Stomach (tissue), 19 donors: ENCODE measurements at places on chromosomes 11 and 22. TPM values are rescaled to one million over a fixed set of nuclear protein-coding genes. Genes with fewer than 3 reads are reported as not detected.

DNA sequence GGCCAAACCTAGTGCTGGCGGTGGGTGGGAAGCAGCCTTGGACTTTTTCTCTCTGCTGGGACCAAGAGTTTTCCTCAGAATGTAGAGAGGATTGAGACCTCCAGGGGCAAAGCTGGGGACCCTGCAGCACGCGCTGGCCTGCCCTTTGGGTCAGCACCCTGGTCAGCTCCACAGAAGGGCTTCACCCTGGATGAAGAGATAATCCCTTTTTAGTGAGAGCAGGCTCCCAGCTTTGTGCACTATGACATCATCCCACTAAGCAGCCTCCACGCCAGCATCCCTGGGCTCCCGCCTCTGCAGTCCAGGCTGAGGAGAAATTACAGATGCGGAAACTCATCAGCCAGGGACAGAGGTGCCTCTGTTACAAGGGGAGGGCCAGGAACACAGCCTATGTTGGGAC is 23.5 kb downstream of the DRICH1 start:
- no peaks in the 10 kb centered on the region for H3K27me3 ChIP-seq
- no peak overlapping the region for H3K27ac ChIP-seq
- peaks cover 17% of the 10 kb centered on the region for H3K36me3 ChIP-seq

DNA sequence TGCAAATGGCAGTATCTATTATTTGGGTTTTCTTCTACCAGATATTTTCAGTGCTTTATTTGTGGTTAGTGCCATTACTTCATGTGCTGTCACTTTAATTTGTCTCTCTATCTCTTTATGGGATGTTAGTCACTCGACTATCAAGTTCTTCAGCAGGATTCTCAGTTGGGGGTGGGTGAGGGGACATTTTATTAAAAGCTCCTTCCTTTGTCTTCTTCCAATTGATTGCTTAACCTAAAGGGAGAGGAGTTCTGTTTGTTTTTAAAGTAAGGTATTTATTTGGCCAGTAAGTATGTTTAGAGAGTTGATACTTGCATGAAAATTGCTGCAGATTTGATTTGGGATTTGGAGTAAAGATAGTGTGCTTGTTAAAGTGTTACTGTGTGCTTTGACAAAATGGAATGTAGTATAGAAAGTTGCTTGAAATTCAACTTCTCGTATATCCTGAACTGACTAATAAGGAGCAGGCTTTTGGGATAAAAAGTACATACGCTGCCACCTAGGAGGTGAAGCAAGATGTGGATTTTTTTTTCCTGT is 10.3 kb downstream of the YAP1 start:
- no peak overlapping the region for H3K4me3 ChIP-seq
- no peaks in the 10 kb centered on the region for H3K36me3 ChIP-seq
- no peak for DNase-seq
- peak overlapping the region; percentile 38 for H3K27ac ChIP-seq

DNA sequence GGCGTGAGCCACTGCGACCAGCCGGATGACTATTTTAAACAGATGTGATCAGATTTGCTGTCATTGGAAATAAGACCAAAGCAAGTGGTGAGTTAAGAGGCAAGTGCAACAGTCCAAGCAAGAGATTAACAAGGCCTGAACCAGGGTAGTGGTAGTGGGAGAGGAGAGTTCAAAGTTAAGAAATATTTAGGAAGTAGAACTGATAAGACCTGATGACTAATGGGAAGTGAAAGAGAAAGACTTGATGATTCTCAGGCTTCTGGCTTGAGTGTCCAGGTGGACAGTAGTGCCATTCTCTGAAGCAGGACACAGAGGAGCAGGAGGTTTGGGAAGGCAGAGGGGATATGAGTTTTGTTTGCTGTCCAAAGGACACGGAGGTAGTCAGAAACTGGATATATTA is 7.2 kb downstream of the NDUFC2 start:
- no peak for DNase-seq
- H3K4me3 ChIP-seq, result no peak overlapping the region
- no peaks in the 10 kb centered on the region for H3K27me3 ChIP-seq

DNA sequence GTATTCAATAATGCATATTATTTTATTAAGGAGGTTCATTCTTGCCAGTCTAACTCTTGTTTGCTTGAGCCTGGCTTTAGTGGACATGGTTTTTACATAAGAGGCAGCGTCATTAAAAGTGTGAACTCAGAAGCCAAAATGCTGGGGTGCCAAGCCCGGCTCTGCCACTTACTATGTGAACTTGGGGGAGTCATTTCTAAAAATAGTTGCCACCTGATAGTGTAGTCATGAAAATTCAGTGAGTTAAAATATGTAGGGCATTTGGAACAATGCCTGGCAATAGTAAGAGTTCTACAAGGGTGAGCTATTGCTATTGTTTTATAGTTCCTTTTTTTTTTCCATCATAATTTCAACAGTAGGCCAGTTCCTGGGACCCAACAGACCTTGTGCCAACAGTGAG is 49.9 kb downstream of the TENM4 start:
- H3K27me3 ChIP-seq, result no peaks in the 10 kb centered on the region
- H3K36me3 ChIP-seq, result no peaks in the 10 kb centered on the region
- H3K4me3 ChIP-seq, result no peak overlapping the region
- H3K27ac ChIP-seq, result no peak overlapping the region

- H3K4me3 ChIP-seq, result no peak overlapping the region
- no peak for DNase-seq
- no peaks in the 10 kb centered on the region for H3K27me3 ChIP-seq
- no peak overlapping the region for H3K27ac ChIP-seq
- peaks cover under 1% of the 10 kb centered on the region for H3K4me1 ChIP-seq
These were observed 431.9 kb downstream of the MIAT start for GRCh38 chr22:27089264-27089663.

DNA sequence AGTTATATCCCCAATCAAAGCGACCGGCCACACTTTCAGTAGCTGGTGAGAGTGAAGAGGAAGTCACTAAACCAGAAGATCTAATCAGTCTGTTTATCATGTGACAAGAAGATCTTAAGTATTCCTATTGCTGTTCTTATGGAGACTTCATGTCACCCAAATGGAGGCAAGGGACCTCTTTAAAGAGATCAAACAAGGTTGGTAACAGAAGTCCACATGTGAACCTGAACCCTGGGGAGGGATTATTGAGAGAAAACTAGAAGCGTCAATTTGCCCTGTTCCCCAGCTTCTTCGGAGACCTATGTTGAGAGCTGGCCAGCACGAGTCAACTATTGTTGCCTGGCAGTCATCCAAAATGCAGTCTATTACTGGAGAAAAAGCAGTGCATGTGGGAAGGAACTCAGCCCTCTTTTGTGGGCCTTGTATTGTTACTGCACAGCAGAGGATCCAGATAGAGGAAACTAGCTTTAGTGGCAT is 76.9 kb upstream of the CTSC start:
- H3K4me1 ChIP-seq, result peaks cover 27% of the 10 kb centered on the region
- peak; percentile 87 for DNase-seq
- no peaks in the 10 kb centered on the region for H3K27me3 ChIP-seq
- no peak overlapping the region for H3K27ac ChIP-seq
- no peak overlapping the region for H3K4me3 ChIP-seq
- no peaks in the 10 kb centered on the region for H3K36me3 ChIP-seq

DNA sequence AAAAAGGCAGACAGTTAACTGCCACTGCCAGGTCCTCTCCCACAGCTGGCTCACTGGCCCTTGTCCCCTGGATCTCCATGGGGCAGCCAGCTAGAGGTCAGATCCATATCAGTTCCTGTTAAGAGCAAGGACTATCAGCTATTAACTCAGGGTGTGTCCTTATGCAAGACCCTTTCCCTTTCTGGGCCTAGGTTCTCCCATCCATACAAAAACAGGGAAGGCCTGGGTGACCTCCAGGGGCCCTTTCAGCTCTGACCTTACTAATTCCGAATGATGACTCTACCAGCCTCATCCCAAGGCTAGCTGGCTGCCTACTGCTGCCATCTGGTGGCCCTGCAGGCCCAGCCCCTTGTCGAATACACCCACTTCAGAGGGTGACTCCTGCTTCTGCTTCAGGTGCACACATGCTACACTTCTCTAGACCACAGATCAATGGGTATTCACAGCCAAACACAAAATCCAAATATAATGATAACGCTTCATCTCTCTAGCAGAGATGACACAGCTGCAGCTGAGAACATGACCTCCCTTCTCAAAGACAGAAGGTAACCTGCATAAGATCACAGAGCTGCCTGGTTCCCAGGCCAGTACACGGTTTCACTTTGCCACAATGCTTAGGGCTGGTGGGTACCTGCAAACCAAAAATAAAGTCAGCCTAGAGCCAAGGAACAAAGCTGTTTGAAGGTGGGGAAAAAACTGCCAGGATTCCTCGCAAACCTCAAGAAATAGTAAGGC is 34.1 kb downstream of the SERGEF start:
- no peak overlapping the region for H3K27ac ChIP-seq
- H3K4me1 ChIP-seq, result no peaks in the 10 kb centered on the region
- H3K27me3 ChIP-seq, result no peaks in the 10 kb centered on the region
- no peak overlapping the region for H3K4me3 ChIP-seq
- H3K36me3 ChIP-seq, result peaks cover 4% of the 10 kb centered on the region
- DNase-seq, result peak; percentile 43

GRCh38 chr22:17237038-17237668 is 17.9 kb upstream of the ADA2 start:
- no peaks in the 10 kb centered on the region for H3K36me3 ChIP-seq
- H3K4me1 ChIP-seq, result no peaks in the 10 kb centered on the region
- no peak overlapping the region for H3K4me3 ChIP-seq
- peaks cover 3% of the 10 kb centered on the region for H3K27me3 ChIP-seq

GRCh38 chr22:22895776-22896445 is 8.3 kb downstream of the IGLL5 start:
- H3K27me3 ChIP-seq, result no peaks in the 10 kb centered on the region
- no peaks in the 10 kb centered on the region for H3K4me1 ChIP-seq
- no peak overlapping the region for H3K27ac ChIP-seq
- H3K36me3 ChIP-seq, result no peaks in the 10 kb centered on the region

- H3K4me3 ChIP-seq, result no peak overlapping the region
- no peak for DNase-seq
- H3K4me1 ChIP-seq, result no peaks in the 10 kb centered on the region
- H3K36me3 ChIP-seq, result no peaks in the 10 kb centered on the region
These were observed 13.7 kb downstream of the SCN4B start for GRCh38 chr11:118138839-118139420.

- no peaks in the 10 kb centered on the region for H3K27me3 ChIP-seq
- no peaks in the 10 kb centered on the region for H3K4me1 ChIP-seq
- H3K27ac ChIP-seq, result no peak overlapping the region
- no peak for DNase-seq
- H3K36me3 ChIP-seq, result no peaks in the 10 kb centered on the region
- H3K4me3 ChIP-seq, result no peak overlapping the region
These were observed 17.1 kb upstream of the CSRP3 start for GRCh38 chr11:19218786-19219460.

DNA sequence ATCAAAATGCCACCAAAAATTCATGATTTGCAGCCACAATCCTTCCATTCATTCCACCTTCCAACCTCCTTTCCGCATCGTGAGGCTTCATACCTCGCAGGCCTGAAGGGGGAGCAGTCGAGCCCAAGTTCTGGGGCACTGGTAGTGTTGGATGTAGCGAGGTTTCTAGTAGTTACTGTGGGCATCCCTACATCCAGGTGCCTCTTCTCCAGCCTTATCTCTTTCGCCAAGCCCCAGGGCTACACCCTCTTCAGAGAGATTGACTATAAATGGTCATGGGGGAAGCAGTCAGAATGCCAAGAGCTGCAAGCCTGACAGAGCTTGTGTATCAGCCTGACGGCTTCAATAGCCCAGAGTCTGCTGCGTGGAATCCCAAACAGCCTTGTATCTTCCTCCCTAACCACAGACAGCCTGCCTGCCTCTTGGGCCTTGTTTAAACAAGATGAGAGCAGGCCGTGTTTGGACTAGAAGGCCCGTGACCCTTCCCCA is 28.9 kb downstream of the CLMP start:
- no peaks in the 10 kb centered on the region for H3K36me3 ChIP-seq
- DNase-seq, result no peak
- no peak overlapping the region for H3K4me3 ChIP-seq
- no peaks in the 10 kb centered on the region for H3K27me3 ChIP-seq

- no peaks in the 10 kb centered on the region for H3K36me3 ChIP-seq
- H3K27ac ChIP-seq, result no peak overlapping the region
- DNase-seq, result no peak
- H3K4me1 ChIP-seq, result peaks cover 39% of the 10 kb centered on the region
- no peak overlapping the region for H3K4me3 ChIP-seq
- H3K27me3 ChIP-seq, result no peaks in the 10 kb centered on the region
These were observed 149.3 kb downstream of the RBFOX2 start for GRCh38 chr22:35879351-35879750.

- H3K4me3 ChIP-seq, result no peak overlapping the region
- H3K27me3 ChIP-seq, result peaks cover 55% of the 10 kb centered on the region
- H3K27ac ChIP-seq, result no peak overlapping the region
- DNase-seq, result no peak
- H3K36me3 ChIP-seq, result no peaks in the 10 kb centered on the region
These were observed 5.0 kb downstream of the NTM start for GRCh38 chr11:131375421-131375820.

DNA sequence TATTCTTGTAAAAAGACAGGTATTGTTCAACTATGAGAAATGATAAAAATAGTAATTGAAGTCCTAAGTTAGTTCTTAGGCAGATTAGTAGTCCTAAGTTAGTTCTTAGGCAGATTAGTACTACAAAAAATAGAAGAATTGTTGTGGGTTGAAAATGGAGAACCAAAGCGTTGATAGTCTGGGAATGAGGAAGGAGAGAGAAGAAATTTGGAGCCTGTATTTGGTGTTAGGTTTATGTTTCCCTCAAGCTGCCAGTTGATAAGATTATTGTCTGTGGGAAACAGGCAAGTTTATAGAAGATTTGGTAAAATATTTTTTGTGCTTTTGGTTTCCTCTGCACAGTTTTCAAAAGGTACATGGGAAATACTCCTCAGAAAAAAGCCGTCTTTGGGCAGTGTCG is 3.6 kb downstream of the BCO2 start:
- H3K27me3 ChIP-seq, result no peaks in the 10 kb centered on the region
- no peaks in the 10 kb centered on the region for H3K4me1 ChIP-seq
- H3K4me3 ChIP-seq, result no peak overlapping the region
- H3K36me3 ChIP-seq, result no peaks in the 10 kb centered on the region
- no peak for DNase-seq

GRCh38 chr11:61082931-61083531 is 19.3 kb upstream of the CD5 start:
- H3K27me3 ChIP-seq, result peaks cover 5% of the 10 kb centered on the region
- H3K4me3 ChIP-seq, result no peak overlapping the region
- H3K27ac ChIP-seq, result no peak overlapping the region
- DNase-seq, result no peak
- no peaks in the 10 kb centered on the region for H3K36me3 ChIP-seq

GRCh38 chr11:73265853-73266645 is 6.1 kb upstream of the P2RY6 start:
- H3K27ac ChIP-seq, result no peak overlapping the region
- peaks cover 26% of the 10 kb centered on the region for H3K4me1 ChIP-seq
- H3K27me3 ChIP-seq, result peaks cover 24% of the 10 kb centered on the region

- no peak for DNase-seq
- H3K36me3 ChIP-seq, result no peaks in the 10 kb centered on the region
- no peaks in the 10 kb centered on the region for H3K4me1 ChIP-seq
- H3K27ac ChIP-seq, result no peak overlapping the region
These were observed 1.3 kb upstream of the GDPD4 start for GRCh38 chr11:77302752-77303151.

- H3K36me3 ChIP-seq, result no peaks in the 10 kb centered on the region
- no peaks in the 10 kb centered on the region for H3K27me3 ChIP-seq
- no peak overlapping the region for H3K4me3 ChIP-seq
- no peak for DNase-seq
These were observed 145.5 kb upstream of the ANO3 start for GRCh38 chr11:26186389-26186788.

C22orf31 gene
- not detected for polyA plus RNA-seq

SHANK3 gene
- 3.2 TPM for polyA plus RNA-seq

DEUP1 gene
- polyA plus RNA-seq, result not detected

PLXNB2 gene
- 147 TPM for polyA plus RNA-seq

MRGPRD gene
- not detected for polyA plus RNA-seq

NAP1L4 gene
- 61.3 TPM for polyA plus RNA-seq
